ENCODE measurements at places on chromosomes 1 and 21.

DNA sequence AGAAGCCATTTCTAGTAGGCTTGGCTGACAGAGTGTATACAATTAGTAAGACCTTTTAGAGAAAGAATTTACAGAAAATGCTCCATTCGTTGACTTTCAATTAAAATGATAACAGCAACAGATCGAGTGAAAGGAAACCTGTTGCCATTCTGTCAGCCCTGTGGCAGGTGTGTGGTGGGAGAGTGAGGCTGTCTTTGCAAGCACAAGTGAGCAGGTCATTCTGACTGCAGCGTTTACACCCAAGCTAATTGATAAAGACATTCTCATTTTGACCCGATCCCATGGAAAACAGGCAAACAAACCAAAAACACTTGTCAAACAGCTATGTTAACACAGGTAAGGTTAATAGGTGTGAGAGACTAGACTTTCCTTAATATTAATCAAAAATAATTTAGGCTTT, 257.3 kb downstream of the PTBP2 start:
- DNase-seq = no peak

GRCh38 chr1:10908266-10908665, 104.2 kb upstream of the TARDBP start:
- DNase-seq = no peak

- DNase-seq = no peak
Measured at GRCh38 chr1:41322101-41322661, 39.1 kb upstream of the FOXO6 start.

GRCh38 chr1:92482665-92483609, 3.8 kb downstream of the GFI1 start:
- peak; percentile 61 for DNase-seq

DNA sequence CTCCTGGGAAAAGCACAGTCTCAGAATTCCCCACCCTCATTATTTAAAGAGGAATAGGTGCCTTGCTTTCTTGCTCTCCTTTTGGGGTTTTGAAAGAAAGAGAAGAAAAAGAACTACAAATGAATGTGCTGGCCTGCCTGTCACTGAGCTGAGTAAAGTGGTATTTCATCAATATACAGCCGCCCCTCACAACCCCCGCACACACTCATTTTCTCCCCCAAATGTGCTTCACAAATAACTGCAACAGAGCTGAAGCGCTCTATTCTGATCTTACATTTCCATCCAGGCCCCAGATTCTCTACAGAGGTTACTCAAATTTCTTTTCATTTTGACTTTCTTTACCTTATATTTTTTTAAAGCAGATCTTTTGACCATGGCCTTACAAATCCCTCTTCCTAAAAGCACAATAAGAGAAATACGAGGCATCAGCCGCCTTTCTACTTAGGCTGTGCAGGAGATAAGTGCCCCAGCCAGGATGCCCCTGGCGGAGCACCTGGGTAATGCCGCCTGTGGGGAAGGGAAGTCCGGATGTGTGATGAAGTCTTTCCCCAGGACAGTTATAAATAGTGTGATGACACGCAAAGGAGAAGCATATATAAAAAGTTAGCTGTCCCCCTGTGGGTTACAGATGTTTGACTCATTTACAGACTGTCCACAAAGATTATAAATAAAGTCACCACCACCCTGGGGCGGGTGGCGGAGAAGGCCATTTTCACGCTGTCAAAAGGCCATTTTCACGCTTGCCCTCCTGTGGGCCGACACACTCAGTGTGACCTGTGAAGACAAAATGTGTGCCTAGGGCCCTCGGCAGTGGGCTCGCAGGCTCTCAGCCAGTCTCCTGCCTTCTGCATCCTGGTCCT, 6.5 kb downstream of the KCNN3 start:
- DNase-seq = peak; percentile 77

- no peak for DNase-seq
Measured at GRCh38 chr1:76938304-76938703, 71.0 kb downstream of the ST6GALNAC5 start.

DNA sequence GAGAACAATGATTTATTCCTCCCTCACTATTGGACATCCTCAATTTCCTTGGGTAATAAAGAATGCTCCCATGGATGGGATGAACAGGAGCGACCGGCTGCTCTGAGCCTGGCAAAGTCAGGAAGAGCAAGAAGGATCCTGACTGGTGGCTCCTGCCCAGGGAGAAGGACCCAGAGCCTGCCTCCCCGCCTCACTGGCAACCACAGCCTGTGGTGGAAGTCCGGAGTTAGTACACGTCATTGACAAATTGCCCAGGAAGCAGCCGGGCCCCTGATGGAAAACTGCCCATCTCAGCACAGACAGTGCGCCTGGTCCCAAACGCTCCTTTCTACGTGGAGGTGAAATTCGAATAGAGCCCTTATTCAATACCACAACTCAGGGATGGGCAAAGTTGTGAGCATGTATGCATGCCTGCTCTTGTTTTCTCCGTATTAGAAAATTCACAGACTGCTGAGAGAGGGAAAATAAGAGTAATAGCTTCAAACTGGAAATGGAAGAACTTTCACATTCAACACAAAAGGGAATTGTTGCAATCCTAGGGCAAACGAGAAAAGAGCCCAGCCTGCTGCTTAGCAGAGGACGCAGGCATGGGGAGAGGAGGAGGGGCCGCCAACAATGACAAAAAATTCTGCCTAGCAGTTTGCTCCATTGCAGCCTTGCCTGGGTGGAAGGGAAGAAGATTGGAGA, 397.1 kb upstream of the VAMP3 start:
- DNase-seq = no peak

All from GM20000 (cell line).